ENCODE measurements at places on chromosomes 5 and 9. TPM values are rescaled to one million over a fixed set of nuclear protein-coding genes. Genes with fewer than 3 reads are reported as not detected.

DNA sequence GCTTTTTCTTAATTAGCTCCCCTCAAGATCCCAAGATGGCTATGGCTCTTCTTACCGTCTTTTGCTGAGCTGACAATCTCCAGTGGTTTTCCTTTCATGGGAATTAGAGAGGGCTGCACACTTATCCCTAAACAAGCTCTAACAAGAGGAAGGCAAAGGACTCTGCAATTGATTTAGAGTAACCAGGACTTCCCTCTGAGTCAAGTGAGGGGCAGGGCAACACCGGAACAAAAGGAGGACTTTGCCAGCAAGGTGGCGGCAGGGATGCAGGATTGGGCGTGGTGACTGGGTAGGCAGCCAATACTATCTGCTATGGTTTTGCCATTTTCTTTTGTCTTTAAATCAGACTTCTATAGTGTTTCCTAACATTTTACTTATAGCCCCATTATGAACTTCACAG is 9.8 kb downstream of the SLC44A1 start:
- no peak for DNase-seq

GRCh38 chr5:81286059-81286617 is 15.2 kb upstream of the ZCCHC9 start:
- DNase-seq, result no peak

DNA sequence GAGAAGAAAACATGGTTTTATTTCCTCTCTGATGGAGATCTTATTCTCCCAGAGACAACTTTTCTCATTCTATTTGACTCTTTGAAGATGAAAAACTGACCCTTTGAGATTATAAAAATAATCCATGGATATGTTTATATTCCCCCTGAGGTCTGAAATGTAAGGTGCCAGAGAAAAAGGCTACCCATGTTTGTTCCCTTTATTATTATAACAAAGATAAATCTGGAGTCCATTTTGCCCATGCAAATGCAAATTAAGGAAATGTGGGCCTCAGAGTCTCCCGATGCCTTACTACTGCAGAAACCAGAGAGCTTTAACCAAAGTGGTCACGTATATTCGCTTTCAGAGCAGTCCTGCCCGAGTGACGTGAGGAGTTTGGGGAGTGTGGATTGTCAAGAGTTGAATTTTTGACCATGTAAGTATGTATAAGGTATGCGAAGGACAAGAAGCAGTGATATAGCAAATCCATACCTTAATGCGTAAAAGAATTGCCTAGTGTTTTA is 312.5 kb downstream of the RASEF start:
- no peak for DNase-seq

DNA sequence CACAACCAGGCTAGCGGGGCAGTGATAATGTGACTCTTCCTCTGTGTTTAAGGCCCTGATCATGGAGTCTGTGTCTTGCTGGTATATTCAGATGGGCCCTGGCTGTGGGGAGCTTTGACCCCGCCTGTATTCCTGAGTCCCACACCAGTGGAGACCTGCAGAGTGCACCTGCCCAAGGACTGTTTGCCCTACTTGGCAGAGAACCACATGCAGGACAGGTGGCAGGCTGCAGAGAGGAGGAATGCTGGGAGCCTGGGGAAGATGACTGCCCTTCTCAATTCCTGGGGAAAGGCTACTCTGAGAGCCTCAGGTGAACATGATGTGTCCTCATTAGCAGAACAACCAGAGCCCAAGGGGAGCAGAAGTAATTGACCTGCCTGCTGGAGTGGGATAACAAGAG is 36.2 kb downstream of the IARS1 start:
- no peak for DNase-seq

- no peak for DNase-seq
Observed at GRCh38 chr5:154970759-154971158, 29.9 kb downstream of the MRPL22 start.

Gene OR1J2
- not detected for polyA plus RNA-seq

DNA sequence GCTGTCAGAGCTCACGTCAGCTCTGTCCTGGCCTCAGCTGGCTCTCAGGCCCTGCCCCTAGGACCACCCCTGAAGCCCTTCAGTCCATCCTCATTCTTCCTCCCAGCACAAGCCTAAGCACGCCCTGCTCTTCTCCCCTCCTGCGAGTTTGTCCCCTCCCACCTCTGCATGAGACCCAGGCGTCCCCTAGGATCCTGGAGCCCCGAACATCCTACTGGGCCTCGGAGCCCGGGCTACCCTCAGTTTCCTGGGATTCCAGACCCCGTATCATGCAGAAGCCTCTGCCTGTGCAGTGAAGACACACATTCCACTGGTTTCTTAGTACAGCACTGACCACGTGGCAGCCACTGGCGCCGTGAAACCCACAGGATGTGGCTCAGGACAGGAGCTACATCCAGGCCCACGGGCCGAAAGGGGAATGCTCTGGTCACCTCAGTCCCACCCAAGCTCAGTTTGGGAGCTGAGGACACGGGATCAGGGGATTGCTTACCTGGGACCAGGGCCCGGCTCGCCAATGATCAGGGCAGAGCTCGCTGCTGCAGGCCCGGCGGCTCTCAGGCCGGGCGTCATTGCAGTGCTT is 64.2 kb downstream of the ZNF354C start:
- DNase-seq, result no peak

DNA sequence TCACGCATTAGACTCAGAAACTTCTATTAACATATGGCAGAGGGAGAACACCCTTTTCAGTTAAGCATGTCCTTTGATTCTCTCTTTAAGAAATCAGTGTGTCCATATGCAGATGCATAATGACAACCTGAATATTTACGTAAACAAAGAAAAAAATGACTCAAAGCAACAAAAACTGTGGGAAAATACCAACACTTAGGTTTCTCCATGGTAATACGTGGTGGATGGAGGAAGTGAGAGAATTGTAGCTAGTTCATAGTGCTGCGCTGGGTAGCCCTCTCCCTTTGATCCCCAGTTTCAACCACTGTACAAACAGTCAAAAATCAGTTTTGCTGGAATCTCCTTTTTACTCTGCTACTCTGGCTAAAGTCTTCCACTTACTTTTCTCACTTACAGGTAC is 2.0 kb upstream of the MAP3K1 start:
- DNase-seq, result no peak

DNA sequence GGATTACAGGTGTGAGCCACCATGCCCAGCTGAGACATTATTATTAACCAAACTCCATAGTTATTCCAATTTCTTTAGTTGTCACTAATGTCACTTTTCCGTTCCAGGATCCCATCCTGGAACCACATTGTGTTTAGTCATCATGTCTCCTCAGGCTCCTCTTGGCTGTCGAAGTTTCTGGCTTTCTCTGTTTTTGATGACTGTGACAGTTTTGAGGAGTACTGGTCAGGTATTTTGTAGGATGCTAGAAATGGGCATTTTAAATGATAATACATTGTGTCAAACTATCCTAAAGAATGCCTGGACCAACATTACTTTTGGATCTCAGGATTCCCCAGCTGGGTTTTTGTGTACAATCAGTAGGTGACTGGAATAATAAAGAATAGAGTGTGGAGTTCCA is 19.8 kb upstream of the NEUROG1 start:
- no peak for DNase-seq

Gene MARCHF11
- polyA plus RNA-seq, result 3.4 TPM

GRCh38 chr5:32428426-32428825 is 16.1 kb downstream of the ZFR start:
- no peak for DNase-seq

DNA sequence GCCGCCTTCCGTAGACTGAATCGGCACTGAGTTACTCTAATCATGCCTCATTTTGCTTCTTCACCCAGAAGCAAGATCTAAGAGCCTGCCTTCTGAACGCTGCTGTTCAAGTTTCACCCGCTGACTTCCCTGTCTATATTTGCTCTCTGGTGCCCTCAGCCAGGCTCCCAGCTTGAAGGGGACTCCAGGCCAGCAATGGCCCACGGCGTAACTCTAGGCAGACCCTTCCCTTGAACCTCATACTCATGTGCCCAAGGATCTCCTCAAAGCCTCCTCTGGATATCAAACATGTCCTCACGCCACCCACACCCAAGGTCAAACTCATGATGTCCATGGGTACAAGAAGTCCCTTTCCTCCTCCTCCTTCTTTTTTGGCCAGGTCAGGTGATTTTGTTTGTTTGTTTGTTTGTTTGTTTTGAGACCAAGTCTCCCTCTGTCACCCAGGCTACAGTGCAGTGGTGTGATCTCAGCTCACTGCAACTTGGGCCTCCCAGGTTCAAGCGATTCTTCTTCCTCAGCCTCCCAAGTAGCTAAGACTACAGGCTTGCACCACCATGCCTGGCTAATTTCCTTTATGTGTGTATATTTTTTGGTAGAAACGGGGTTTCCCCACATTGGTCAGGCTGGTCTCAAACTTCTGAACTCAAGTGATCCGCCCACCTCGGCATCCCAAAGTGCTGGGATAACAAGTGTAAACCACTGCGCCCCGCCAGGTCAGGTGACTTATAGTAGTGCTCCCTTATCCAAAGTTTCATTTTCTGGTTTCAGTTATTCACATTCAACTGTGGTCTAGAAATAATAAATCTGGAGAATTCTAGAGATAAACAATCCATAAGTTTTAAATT is 239.0 kb downstream of the SYK start:
- no peak for DNase-seq

DNA sequence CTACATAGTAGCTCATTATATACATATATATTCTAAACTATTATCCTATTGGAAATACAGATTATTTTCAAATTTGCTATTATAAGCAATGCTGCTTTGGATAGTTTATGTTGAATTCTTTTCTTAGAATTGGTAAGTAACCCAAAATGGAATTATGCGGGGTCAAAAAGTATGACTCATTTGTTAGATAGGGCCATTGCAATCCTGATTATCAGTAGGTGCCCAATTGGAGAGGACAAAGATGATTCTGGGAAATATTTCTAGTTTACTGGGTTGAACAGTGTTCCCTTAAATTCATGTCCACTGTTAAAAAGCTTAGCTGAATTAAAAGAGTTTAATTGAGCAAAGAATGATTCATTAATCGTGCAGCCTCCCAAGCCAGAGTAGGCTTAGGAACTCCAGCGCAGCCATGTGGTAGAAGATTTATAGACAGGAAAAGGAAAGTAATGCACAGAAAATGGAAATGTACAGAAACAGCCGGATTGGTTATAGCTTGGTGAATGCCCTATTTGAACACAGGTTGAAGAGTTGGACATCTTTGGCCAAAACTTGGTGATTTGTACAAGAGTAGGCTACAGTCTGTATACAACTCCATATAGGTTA is 81.8 kb downstream of the GDNF start:
- no peak for DNase-seq

All from left renal cortex interstitium (tissue), 4 donors.